ENCODE measurements at places on chromosomes 7 and 10.

DNA sequence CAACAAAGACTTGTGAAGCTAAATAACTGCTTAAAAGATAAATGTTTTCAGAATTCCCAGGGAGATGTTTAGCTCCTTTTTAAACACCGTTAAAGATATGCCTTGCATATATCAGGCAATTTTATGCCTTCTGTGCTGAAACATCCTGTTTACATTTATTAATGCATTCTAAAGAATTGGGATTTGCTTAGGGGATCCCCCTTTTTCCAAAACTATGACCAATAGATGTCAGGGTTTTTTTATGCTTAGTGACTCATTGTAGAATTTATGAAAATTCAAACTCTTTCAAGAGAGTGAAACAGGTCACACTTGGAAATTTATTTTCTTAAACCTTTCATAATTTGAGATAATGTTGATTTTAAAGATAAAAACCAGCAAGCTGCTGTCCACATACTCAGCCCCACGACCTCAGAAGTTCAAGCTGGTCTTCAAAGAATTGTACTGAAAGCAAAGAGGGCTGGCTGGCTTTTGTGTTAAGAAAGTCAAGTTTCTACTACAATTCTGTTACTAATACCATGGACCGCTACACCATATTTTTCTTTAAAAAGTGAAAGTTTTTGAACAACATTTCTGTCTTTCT, 411.8 kb downstream of the ETV1 start:
- DNase-seq: no peak

- DNase-seq: no peak
Measured at GRCh38 chr10:131563411-131563810, 251.9 kb upstream of the TCERG1L start.

- DNase-seq: no peak
Measured at GRCh38 chr7:506921-507622, 12.6 kb downstream of the PDGFA start.

GRCh38 chr10:127157089-127157488, 39.3 kb downstream of the INSYN2A start:
- DNase-seq: no peak

GRCh38 chr10:72659694-72660093, 32.2 kb upstream of the MCU start:
- no peak for DNase-seq

DNA sequence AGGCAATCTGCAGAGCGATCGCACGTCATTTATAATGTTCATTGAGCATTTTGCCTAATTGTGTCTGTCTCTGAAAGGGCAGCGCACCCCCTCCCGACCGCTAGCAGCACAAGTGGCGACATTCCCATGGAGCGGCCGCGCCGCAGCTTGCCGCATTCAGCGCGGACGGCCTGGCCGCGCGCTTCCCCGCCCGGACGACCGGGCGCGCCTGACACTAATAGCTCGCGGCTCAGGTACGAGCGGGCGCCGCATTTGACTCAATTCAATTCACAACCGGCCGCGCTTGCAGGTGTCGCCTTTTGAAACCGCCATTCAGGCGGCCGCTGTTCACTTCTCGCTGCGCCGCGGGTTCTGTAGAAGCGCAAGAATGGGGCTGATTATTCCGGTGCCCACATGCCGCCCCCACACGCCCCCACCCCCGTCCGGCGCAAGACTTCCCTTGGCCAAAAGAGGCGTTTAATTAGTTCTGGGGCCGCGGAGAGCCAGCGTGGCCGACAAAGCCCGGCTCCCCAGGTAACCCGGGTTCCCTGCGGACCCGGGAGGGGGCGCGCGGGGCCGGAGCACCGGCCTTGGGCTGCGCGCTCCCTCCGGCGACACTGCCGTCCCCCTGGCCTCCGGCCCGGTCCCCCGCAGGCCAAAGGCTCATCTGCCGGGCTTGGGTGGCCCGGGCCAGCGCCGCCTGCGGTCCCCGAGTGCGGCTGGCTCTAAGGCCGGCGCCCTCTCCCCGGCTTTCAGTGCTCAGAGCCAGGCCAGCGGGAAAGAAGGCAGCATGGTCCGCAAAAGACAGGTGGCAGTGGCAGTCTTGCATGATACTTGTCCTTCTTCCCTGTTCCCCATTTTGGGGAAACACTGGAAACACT, 18.7 kb upstream of the PTF1A start:
- no peak for DNase-seq

DNA sequence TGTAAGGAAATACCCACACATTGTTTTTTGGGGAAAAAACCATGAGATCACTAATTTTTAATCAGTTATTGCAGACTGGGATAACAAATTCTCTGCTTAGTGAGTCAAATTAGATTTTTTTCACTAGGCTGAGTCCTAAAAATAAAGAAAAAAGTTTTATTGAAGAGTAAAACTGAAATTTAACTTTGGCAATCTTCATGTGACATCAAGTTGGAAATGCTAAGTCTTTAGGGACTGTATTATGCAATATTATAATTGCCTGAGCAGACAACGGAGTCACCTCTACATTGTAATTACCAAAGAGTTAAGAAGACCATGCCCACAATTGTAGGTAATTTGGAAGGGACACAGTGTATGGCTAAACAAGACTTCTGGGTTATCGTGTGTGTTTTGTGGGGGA, 2.2 kb upstream of the CLEC5A start:
- DNase-seq: no peak

DNA sequence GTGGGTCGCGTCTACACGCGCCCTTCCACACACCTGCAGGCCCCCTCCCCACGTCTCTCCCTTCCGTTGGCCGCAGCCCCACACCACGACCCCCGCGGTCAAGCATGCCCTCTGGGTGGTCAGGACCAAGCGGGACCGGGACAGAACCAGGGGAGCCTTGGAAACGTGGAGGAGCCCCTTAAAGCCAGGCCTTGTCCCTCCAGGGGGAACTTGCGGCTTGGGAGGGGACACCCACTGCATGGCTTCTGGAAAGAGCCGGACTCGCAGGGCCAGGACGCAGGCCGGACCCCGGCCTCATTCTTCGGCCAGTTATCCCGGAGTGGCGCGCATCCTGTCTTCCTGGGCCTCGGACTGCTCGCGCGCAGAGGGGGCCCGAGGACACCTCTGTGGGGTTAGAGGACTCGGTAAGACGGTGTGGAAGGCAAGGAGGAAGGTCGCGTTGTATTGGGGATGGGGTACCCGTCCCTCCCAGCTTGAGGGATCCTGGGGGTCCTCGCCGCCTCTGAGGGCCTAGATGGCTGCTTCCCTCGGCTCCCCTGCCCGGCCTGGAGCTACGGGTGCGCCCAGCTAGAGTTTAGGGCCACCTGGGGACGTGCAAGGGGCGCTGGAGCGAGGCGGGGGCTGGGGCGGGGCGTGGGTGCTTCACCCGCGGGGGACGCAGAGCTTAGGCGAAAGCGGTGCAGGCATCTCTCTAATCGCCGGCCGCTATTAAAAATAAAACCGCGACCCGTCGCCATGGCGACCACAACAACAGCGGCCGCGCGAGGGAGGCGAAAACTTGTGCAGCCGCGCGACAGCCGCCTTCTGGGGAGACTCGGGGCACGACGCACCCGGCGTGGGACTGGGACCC, 1.8 kb upstream of the PDGFA start:
- DNase-seq: no peak

GRCh38 chr10:78296785-78297184, 263.1 kb downstream of the RPS24 start:
- no peak for DNase-seq

DNA sequence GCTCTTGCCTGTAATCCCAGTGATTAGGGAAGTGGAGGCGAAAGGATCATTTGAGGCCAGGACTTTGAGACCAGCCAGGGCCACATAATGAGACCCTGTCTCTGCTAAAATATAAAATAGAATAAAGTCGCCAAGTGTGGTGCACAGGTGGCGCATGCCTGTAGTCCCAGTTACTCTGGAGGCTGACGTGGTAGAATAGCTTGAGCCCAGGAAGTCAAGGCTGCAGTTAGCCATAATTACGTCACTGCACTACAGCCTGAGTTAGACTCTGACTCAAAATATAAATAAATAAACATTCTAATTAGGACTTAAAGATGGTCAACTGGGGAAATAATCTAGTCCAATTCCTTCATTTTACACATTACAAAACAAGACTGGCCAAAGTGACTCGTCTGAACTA, 768 bp downstream of the CHCHD2 start:
- no peak for DNase-seq

GRCh38 chr7:113915956-113916355, 2.9 kb downstream of the PPP1R3A start:
- DNase-seq: no peak

DNA sequence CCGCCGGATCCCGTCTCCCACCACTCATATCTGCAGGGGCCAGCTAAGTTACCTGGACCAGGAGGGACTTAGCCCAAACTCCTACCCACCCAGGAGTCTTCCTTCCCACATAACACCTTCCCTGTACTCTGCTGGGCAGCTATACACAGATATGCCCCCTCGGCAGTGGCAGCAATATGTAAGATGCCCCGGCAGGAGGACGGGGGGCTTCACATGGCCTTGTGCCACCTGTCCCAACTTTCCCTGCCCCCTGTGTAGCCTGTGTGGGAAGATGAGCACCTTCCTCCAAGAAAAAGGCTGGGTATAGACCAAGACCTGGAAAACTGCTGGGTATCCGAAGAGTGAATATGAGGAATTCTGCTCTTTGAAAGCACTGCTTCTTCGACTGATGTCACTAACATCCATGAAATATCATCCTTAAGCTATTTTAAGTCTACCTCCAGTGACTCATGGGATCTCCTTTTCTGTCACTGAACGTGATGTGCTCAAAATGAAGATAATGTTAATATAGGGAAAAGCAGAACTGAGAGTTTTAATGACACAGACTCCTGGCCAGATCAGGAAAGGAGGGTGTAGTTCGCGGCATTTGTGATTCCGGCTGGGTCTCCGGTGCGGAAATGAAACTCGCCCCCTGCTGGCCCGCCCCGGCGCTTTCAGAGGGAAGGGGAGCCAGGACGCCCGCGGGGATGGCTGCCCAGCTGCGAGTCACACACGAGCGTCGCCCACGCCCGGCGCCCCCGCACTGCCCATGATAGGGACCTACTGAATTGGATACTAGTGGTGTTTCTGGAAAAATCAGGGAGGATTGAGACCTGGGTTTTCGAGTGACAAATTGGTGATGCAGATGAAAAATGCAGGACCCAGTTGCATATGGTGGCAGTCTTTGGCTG, 256.9 kb upstream of the NFE2L3 start:
- DNase-seq: peak; percentile 17

- no peak for DNase-seq
Measured at GRCh38 chr7:30992414-30992813, 28.7 kb downstream of the GHRHR start.

Measured in CMK (cell line).